ENCODE measurements at places on chromosomes 12 and 14. TPM values are rescaled to one million over a fixed set of nuclear protein-coding genes. Genes with fewer than 3 reads are reported as not detected.
A peak's percentile ranks its signal among the peaks of the same experiment; 100 is the strongest.

Gene NELL2
- not detected for total RNA-seq

Gene SLC25A47
- not detected for total RNA-seq

Gene A2M
- total RNA-seq = 24.3 TPM

Gene CMTM5
- not detected for total RNA-seq

Gene KRT82
- total RNA-seq = not detected

Gene KRT85
- total RNA-seq = not detected

Gene MMP17
- 13.1 TPM for total RNA-seq

Gene CS
- 119 TPM for total RNA-seq

Gene SLC39A5
- not detected for total RNA-seq

DNA sequence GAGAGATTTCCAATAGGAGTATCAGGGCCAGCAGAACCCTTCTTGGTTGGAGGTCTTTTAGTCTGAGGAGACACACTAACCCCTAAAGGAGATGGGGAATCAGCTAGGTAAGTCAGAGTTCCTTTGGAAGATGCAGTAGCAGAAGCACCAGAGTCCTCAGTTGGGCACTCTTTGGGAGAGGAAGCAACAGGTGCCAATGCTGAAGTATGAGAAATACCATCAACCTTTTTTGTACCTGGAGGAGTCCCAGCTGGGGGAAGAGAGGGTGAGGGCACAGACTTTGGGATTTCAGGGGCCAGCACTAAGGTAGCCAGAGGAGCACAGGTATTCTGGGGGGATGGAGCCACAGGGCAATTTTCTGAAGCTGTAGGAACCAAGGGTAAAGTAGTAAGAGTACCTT, 6.0 kb downstream of the NACA start:
- no peak for DNase-seq

GRCh38 chr12:66594688-66595087, 84.2 kb downstream of the GRIP1 start:
- no peak for DNase-seq

GRCh38 chr12:79071498-79071897, 206.9 kb downstream of the SYT1 start:
- no peak for DNase-seq

DNA sequence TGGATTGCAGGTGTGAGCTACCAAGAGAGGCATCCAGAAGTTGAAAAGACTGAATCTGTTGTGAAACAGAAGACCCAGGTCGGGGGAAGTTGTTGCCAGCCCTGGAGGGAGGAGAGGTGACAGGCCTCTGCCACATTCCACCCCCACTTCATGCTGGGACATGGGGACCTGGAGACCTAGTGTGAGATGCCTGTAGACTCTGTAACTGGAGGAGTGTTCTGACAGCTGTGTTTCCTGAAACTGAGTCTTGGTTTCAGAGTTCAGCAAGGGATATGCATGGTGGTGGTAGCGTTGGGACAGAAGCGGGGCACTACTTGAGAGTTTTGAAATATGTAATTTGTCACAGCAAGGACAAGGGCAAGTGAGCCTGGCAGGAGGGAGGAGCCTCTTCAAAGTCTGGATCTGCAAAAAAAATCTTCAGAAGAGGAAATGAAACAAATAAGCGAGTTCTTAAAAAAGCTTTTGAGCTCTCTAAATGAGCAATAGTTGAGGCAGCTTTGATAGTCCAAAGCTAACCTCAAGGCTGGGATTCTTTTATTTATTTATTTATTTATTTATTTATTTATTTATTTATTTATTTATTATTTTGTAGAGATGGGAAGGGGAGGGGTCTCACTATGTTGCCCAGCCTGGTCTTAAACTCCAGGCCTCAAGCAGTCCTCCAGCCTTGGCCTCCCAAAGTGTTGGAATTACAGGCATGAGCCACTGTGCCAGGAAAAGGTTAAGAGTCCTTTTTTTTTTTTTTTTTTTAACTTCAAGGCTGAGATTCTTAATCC, 58.9 kb upstream of the EEA1 start:
- DNase-seq = no peak

DNA sequence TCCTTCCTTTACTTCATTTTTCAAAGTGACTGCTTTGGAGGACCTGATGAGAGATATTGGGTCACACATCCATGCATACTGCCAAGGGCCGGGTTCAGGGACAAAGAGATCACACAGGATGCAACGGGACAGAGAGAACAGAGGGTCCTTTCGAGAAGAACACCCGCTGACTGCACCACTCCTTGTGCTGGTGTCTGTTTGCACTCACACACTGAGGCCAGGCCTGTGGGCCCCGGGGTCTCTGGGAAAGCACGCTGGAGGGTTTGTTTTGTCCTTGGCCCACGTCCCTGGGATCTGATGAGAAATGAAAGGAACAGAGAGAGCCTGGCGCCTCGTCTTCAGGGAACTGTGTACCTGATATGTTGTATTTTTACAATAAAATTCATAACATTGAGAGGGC, 42.2 kb downstream of the PAH start:
- no peak for DNase-seq

GRCh38 chr12:116087962-116088361, 189.5 kb downstream of the MED13L start:
- DNase-seq = no peak

DNA sequence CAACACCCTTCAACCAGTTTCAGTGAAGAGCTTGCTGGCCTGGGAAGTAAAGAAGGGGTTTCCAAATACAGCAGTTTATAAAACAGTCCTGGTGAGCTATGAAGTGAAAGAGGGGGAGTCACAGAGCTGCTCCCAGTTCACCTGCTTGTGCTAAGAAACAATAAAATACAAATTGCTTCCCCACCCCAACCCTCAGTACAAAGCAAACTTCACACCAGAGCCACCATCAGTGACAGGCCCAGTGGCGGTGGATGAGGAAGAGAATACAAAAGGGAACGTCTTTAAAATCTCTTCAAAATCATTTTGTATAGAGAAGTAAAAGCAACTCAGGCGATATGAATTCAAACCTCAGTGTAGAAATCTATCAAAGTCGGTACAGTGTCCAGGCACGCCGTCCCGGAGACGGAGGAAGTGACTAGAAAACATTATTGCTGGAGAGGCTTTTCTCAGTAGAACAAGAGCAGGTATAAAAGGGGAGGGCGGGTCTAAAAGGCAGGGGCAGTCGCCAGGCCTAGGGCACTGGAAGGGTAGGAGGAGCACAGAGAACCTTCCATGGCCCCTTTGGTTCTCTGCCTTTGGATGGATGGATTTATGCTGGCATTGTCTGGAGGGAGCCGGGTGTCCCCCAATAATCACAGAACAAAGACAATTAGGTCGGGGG, 10.5 kb upstream of the RPLP0 start:
- no peak for DNase-seq

GRCh38 chr14:91116913-91117588, 3.2 kb downstream of the DGLUCY start:
- DNase-seq = no peak

GRCh38 chr12:104529130-104529874, 72.6 kb downstream of the CHST11 start:
- no peak for DNase-seq

DNA sequence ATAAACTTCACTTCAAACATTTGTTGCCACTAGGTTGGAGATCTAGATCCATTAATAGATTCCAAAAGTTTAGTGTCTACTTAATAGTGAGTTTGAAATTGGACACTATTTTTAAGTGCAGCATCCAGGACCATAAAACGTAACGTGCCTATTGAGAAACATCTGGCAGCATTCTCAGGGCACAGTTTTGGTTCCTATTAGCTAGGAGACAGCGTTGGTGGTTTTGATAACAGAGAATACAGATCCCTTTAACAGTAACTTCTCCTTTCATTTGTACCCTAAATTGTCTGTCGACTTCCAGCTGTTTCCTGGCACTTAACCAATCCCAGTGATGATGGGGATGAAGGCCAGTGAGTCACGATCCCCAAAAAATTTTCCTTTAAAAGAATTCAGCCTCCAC, 25.8 kb downstream of the KCNK10 start:
- no peak for DNase-seq

DNA sequence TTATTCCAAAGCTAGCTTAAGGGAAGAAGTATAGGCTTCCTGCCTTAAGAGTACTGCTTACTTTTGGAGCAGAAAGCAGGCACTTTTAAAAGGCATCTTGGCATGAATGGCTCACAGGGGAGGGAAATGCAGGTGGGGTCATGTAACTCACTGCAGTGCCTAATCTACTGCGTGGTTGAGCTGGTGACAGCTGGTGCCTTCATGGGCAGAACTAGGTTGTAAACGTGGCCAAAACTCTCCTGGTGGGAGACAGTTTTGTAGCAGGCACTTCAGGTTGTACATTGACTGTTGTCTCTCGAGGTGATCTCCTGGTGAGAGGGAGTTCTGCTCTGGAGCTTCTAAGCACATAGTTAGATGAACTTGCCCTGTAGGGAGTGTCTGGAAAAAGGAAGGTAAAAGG, 962.5 kb downstream of the DIO2 start:
- DNase-seq = no peak

GRCh38 chr14:32396885-32397284, 67.8 kb downstream of the AKAP6 start:
- no peak for DNase-seq

GRCh38 chr12:88793096-88793495, 212.8 kb upstream of the KITLG start:
- DNase-seq = no peak

DNA sequence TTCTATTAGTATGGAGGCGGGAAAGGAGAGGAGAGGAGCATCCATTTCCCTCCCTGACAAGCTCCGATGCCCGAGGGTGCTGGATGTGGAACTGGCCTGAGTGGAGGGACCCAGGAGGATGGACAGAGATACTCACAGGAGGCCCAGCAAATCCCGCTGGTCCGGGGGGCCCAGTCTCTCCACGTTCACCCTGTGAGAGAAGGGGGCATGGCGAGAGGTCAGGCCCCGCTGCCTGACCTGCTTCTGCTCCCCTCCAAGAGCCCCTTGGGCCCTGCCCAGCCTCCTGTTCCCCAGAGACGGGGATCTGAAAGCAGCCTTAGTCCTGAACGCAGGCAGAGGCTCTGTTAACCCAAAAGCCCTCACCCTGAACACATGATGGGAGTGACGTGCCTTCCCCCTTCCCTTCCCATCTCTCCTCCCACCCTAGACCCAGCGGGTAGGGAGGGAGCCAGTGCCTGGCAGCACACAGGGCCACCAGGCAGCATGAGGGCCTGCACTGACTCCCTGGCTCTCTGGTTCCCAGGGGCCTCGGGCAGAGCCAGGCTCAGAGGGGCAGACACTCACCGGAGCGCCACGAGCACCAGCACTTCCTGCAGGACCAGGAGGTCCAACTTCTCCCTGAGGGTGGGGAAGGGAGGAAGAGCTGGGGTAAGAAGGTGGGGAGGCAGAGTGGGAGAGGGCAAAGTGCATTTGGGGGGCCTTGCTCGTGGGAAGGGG, 17.5 kb downstream of the TMEM106C start:
- no peak for DNase-seq

DNA sequence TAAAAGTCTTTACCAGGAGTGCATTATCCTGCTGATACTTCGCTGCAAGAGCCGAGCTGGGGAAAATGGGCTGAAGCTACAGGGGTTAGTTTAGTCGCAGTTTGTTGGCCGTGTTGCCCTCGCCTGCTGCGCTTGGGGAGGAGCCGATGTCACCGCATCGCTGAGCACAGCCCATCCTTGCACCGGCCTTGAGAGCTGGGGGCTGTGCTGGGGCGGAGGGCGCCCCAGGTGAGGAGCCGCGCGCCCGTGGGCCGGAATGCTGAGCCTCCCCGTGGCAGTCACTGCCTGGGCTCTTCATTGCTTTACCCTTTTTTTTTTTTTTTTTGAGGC, 50.0 kb downstream of the ADGRD1 start:
- DNase-seq = no peak

DNA sequence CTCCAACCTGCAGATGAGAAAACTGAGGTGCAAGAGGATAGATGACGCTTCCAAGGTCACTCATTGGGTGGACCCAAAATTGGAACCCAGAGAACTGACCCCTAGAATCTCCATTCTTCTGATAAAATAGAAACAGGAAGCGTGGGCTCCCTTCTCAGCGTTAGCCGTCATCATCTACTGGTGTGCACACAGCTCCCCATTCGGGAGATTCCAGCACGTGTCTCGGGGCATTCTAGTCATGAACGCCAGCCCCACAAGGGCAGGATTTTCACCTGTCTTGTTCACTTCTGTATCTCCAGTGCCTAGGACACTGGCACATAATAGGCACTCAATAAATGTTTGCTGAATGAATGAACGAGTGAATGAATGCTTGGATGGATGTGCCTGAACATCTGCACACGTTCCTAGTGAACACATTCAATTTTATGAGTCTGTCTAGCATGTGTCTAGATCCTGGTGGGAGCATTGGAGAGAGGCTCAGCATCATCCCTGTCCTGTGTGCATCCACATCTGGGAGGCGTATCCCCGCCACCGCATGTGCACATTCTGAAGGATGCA, 30.5 kb downstream of the RASAL1 start:
- no peak for DNase-seq

GRCh38 chr14:91252871-91253794, 8.6 kb upstream of the GPR68 start:
- DNase-seq = no peak

GRCh38 chr12:131755305-131756113, 44.6 kb downstream of the SFSWAP start:
- peak; percentile 37 for DNase-seq

DNA sequence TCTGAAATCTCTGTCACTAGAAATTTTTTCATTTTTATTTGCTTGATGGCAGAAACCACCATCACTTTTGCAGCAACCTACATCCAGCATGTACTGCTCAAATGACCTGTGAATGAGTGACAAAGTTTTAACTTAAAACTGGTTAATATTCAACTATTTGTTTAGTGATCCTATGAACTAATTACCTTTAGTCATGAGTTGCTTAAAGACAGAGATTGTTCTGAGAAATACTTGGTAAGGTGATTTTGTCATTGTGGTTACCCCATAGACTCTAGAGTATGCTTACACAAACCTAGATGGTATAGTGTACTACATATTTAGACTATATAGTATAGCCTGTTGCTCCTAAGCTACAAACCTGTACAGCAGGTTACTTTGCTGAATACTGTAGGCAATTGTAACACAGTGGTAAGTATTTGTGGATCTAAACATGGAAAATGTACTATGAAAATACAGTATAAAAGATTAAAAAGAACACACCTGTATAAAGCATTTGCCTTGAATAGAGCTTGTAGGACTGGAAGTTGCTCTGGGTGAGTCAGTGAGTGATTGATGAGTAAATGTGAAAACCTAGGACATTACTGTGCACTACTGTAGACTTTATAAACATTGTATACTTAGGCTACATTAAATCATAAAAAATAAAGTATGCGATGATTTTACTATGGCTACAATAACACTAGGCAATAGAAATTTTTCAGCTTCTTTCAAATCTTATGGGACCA, 256.6 kb upstream of the PPFIA2 start:
- DNase-seq = no peak

Measured in dermis microvascular lymphatic vessel endothelial cell (primary cell).